ENCODE measurements at places on chromosomes 7 and 10.
A peak's percentile ranks its signal among the peaks of the same experiment; 100 is the strongest.

DNA sequence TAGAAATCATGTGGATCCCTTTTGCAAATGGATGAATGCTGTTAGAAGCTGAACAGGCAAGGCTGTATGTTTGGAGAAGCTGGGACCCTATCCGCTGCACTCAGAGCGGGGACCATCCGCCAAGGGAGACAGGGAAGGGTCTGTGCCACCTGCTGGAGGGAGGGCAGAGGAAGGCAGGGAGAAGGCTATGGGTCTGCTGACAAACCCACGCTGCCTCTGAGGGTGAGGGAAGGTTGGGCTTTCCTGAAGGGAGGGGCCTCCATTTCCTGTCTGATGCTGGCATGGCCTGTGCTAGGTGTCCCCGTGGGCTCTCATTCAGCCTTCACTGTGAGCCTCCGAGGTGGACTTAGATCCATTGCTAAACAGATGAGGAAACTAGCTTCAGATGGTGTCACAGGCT, 5.3 kb upstream of the CRHR2 start:
- DNase-seq: no peak

DNA sequence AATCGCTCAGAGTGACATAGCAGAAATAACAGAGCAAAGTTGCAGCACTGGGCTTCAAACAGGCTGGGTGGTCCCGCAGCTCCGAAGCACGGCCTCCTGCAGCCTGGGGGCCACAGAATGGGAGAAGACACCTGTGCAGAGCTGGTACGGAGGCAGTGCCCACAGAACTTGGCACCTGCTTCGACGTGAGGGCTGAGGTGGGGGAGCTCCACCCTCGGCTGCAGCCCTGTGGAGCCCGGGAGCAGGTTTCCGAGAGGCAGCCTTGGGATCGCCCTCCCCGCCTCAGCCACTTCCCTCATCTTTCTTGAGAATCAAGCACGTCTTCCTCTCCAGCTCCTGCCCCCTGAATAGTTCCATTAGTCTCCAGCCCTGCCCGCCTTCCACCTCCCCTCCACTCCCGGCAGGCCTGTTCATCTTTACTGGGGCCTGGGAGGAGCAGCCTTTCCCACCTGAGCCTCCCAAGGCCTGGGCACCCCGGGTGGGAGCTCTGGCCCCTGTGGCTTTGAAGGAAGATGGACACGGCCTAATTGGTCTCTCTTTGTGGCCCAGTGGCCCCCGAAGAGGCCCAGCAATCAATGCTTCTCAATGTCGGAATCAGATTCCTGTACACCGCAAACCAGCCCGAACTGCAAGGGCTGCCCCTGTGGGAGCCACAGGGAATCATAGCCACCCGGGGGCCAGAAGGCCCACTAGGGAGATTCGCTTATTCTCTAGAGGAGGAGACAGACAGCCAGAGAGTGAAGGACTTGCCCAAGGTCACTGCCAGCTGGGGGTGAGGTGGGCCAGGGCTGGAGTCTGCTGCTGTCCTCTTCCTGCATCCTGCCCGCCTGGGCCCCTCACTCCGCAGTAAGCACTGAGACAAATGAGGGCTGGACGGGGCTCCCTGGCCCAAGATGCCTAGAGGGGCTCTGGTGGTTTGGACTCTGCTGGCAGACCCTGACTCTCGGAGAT, 17.0 kb upstream of the PCBD1 start:
- no peak for DNase-seq

DNA sequence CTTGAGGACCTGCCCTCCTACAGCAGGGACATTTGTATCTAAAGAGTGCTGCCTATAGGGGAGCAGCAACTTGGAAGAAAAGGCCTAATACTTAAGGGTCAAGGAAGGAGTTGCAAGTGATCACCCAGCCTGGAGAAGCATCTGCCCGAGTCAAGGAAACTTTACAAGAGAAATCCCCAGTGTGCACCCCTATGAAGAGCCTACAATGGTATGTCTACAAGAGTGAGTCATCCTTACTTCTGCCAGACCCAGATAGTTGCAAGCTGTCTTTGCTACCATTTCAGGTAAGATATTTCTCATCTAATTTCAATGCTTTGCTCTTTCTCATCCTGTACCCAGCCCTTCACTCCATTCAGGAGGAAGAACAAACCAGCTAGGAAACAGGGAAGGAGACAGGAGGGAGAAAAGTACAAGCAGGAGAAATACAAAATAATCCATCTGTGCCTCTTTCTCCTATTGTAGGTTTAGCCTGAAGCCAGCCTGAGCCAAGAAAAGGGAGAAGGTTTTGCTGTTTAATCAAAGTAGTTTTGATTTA, 34.4 kb upstream of the AGR3 start:
- no peak for DNase-seq

GRCh38 chr7:140334341-140335057, 63.8 kb downstream of the SLC37A3 start:
- no peak for DNase-seq

GRCh38 chr10:14959221-14960057, at the start of gene MEIG1:
Gene MEIG1 (plus strand): TSS chr10:14959388. CDS start chr10:14966469, 7,081 bp downstream.
- DNase-seq: peak; percentile 97

GRCh38 chr7:31493714-31494181, 20.1 kb upstream of the ITPRID1 start:
- no peak for DNase-seq

GRCh38 chr7:49767719-49768118, 5.7 kb upstream of the VWC2 start:
- DNase-seq: no peak

GRCh38 chr7:3712841-3713240, 411.8 kb downstream of the SDK1 start:
- no peak for DNase-seq

- no peak for DNase-seq
Observed at GRCh38 chr7:135659159-135659846, 3.0 kb upstream of the STMP1 start.

GRCh38 chr7:88201305-88201704, 18.5 kb downstream of the SRI start:
- DNase-seq: no peak

DNA sequence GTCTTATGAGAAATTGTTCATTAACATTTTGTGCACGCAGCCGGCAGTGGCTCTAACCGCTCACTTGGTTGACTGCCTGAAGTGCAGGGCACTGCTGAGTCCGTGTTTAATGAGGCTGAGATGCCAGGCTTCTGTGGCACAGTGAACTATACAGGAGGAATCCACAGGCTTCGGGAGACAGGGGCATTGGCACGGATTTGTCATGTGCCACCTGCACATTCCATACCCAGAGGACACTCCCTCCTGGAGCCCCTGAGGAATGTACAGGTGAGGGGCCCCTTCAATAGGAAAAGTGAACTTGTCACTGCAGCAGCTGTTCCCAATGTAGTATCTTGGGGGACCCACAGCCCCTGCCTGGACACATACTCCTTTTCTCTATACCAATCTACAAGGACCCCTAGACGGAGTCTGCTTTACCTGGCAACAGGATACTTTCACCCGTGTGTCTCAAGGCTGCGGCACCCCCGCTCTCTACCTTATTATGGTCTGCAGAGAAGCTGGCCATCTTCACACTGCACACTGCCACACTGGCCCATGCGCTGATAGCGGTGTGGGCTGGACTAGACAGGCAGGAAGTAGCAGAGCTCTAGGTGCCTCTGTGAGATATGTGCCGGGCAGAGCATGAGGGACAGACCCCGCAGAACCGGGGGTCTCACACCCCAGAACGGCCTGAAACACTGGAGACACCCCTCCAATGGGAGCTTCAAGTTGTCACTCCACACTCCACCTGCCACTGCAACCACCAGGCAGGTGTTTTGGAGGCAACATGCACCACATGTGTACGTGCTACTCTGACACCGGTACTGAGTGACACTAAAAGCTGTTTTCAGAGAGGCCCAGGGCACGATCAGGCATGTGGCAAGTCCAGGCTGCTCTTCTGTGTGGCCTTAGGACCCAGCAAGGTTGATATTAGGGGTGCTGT, 71.4 kb upstream of the RHEB start:
- no peak for DNase-seq

- DNase-seq: no peak
Observed at GRCh38 chr10:591646-592045, 97.8 kb downstream of the DIP2C start.

DNA sequence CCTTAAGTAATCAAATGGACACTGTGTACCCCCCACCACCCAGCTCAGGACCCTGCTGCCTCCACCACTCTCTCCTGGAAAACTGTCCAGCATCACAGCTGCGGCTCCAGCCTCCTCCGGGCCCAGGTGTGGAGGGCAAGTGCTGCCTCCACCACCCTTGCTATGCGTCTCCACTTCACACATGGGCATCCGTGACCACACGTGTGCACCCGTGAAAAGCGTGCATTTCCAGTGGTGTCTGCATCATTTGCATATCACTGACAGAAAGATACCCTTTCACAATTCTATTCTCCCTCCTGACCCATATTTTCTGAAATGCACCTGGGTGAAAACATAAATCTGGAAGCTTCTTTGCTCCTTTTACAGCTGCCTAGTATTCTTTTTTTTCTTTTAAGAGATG, 89.7 kb upstream of the PDGFA start:
- no peak for DNase-seq

DNA sequence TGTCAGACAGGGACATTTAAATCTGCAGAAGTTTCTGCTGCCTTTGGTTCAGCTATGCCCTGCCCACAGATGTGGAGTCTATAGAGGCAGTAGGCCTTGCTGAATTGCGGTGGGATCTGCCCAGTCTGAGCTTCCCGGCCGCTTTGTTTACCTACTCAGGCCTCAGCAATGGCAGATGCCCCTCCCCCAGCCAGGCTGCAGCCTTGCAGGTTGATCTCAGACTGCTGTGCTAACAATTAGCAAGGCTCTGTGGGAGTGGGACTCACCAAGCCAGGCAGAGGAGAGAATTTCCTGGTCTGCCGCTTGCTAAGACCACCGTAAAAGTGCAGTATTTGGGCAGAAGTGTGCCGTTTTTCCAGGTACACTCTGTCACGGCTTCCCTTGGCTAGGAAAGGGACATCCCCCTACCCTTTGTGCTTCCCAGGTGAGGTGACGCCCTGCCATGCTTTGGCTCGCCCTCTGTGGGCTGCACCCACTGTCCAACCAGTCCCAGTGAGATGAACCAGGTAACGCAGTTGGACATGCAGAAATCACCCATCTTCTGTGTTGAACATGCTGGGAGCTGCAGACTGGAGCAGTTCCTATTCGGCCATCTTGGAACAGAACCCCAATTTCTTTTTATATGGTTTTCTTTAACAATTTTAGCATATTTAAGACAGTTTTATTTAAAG, 28.4 kb upstream of the VWDE start:
- DNase-seq: no peak

GRCh38 chr10:17519457-17519856, 65.1 kb upstream of the ST8SIA6 start:
- no peak for DNase-seq

- no peak for DNase-seq
Observed at GRCh38 chr10:1366811-1367425, 310.7 kb downstream of the WDR37 start.

DNA sequence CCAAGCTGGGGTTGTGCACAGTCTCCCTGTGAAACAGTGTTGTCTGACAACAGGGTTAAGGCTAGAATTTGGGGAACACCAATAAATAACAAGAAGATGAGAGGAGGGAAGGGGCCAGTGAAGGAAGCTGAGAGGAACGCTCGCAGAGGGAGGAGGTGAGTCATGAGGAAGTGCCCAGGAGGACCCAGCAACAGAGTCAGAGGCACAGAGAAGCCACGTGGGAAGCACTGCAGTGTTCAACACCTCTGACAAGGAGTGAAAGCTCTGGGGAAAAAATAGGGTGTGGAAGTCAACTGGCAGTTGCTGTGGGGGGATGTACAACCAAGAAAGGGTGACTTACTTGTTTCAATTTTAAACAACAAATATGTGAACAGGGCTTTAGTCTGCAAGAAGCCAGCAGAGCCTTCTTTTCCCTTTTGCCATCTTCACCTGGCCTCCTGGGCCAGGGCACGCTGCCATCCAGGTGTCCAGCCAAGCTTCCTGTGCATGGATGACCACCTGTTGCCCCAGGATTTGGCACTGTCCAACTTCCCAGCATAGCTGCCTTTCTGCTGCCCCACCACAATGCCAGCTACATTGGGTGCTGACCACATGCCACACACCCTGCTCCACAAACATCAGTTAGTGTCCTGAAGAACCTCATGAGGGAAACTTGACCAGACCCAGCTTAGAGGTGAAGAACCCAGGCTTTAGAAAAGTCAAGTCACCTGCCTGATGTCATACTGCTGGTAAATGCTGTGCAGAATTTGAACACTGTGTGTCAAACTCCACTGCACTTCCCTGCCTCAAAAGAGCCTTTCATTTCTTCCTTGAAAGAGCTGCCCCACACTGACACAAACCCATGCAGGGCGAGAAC, 69.6 kb downstream of the ATXN7L1 start:
- DNase-seq: peak; percentile 8

- no peak for DNase-seq
Observed at GRCh38 chr10:110360857-110361474, 56.2 kb upstream of the SMNDC1 start.

All from stimulated activated CD4-positive, alpha-beta T cell treated with anti-CD3 and anti-CD28 coated beads, Interleukin-1b, Interleukin-23, amount 100 ng/mL, for 1 hour (primary cell).